Activated T-helper 1 cell treated with anti-CD3 and anti-CD28 coated beads, Interleukin-2, amount 50 U/mL, for 16 hours (primary cell): ENCODE measurements at places on chromosomes 6 and 20.

DNA sequence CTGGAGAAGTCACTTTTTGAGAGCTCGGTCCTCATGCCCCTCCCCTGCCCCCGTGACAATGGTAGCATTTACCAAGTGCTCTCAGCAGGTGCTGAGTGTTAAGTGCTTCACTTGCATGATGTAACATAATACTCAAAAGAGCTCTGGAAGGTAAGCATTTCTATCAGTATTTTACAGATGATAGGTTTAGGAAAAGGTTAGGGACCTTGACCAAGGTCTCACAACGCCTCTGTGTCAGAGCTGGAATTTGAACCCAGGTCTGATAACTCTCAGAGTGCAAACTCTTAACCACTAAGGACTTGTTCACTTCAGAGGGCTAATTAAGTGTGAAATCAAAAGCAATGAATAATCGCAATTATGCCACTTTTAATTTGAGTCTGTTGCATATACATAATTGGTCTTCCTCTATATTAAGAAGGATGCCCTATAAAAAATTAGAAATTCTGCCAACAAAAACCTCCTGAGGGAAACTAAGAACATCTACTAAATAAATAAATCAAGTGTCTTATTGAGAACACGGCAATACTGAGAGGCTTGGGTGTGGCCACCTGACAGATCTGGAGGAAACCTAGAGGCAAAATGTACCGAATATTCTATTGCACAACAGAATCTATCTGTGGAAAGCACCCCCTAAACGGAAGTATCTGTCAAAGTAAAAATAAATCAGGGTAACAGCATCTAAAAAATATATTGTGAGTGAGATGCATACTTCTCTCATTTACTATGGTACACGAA is 109.8 kb downstream of the BACH2 start:
- DNase-seq, result no peak

GRCh38 chr6:14121936-14122344 is 4.4 kb downstream of the CD83 start:
- DNase-seq, result no peak

DNA sequence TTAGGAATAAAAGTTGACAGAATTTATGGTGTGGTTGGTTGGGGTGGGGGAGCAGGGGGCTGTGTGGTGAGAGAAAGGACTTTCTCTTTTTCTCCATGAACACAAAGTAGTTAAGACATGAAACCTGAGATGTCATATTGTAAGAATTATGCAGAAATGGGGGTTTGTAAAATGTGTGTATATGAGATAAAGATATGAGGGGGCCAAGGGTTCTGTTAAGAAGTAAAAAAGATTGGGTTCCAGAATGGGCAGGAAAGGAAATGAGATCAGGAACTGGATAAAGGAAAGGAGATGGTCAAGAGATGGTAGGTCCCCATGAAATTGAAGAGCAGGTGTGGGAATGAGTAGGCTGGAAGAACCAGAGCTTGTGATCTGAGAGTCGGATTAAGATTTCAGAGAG is 9.7 kb downstream of the RNF146 start:
- DNase-seq, result no peak

- no peak for DNase-seq
Observed at GRCh38 chr6:52138284-52138683, 47.9 kb upstream of the IL17A start.

DNA sequence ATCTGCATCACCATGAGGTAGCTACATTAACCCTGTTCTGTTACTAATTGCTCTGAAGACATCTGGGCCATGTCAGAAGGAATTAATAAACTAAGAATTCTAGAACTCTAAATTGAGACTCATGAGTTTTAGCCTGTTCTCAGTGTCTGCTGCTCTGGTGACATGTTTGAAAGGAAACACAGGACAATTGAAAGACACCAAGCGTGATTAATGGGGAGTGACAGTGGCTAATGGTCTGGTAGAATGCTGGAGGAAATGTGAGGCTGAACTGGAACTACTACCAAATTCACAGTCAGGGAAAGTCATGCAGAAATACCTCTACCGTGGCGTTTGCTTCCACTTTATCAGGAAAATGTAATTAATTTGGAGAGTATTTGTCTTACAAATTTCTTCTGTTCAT is 140.0 kb downstream of the TBC1D7 start:
- DNase-seq, result no peak

- DNase-seq, result no peak
Observed at GRCh38 chr20:24880356-24880755, 68.7 kb upstream of the CST7 start.

DNA sequence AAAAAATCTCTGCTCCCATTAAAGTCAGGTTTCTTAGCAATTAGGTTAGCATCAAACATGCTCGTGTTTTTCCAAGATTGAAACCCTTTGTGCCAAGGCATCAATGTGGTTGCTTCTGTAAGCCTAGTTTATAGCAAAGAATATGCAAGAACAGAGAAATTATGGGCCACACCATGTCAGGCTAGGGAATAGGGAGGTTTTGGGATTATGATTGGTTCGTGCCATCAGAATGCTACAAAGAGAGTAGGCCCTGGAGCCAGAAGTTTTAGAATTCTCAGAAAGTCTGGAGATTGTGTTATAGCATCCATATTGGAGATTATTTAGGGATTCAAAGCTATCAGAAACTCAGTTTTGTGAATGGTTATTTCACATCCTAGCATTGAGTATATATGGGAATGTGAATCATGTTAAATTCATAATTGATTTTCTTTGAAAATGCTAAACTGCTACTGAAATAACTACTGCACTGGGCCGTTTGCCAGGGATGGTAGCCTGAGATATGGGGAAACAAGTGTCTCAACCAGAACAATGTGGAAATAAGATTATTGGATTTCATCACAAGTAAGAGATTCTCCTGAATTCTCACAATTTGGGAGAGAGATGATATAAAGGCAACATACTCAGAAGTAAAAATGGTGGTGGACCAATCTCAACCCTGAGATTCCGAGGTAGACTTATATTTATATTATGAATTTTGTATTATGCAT is 45.3 kb downstream of the ZNF292 start:
- no peak for DNase-seq

DNA sequence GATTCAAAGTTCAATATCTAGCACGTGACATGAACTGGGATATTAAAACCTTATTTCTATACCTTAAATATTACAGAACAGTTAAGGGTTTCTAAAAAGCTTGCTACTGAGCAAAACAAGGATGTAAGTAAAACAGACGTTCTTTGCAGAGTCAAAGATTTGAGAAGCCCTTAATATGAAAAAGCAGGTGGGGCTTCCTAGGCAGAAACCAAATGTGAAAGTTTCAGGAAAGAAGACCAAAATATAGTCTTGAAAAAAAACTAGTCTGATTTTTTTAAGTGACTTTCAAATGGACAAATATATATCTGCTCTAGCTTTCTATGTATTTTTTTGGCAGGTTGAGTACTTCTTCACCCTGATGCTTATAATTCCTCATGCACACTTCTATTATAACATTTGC is 63.2 kb downstream of the TNFRSF21 start:
- DNase-seq, result no peak

DNA sequence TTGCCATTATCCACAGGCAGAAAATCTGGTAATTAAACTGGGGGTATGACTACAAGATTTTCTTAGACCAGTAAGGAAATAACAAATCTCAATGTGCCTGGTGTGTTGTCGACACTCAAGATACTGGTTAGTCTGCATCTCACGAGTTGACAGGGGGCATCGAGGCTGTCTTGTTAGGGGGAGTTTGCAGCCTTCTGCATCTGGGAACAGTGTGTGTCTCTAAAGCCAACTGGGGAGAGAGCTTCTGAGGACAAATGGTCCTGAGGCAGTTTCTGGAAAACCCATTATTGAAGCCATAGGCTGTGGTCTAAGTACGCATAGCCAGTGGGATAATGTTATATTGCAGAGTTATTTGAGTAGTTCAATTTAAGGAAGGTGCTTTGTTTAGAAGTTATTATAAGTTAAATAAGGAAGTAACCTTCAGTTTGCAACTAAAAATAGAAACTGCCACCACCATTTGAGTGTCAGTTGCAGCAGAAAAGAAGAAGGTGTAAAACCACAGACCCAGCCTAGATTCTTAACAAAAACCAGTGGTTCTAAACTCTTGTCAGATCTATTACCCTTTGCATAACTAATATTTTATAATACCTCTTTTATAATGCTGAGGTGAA is 15.4 kb upstream of the MAPK13 start:
- DNase-seq, result no peak

DNA sequence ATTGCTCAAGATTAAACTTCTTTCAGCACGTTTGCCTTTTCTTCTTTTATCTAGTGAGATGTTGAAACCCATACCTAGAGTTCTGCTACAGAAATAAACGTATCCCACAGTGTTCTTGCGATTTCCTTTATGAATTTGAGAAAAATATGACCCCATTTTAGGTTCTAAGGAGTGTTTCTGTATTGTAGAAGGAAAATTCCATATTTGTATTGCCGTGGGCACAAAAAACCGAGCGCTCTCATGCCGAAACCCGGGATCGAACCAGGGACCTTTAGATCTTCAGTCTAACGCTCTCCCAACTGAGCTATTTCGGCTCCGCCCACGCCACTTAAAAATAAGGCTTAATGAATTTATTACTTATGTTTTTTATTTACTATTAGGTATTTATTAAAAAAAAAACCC is 23.7 kb downstream of the ZNF311 start:
- DNase-seq, result peak; percentile 51

- DNase-seq, result no peak
Observed at GRCh38 chr20:43825581-43825980, 89.1 kb upstream of the TOX2 start.

- no peak for DNase-seq
Observed at GRCh38 chr6:43826730-43827129, 56.7 kb downstream of the VEGFA start.

- no peak for DNase-seq
Observed at GRCh38 chr20:49843139-49843538, 30.5 kb downstream of the SLC9A8 start.

- DNase-seq, result no peak
Observed at GRCh38 chr20:63501818-63502670, 3.2 kb upstream of the EEF1A2 start.

DNA sequence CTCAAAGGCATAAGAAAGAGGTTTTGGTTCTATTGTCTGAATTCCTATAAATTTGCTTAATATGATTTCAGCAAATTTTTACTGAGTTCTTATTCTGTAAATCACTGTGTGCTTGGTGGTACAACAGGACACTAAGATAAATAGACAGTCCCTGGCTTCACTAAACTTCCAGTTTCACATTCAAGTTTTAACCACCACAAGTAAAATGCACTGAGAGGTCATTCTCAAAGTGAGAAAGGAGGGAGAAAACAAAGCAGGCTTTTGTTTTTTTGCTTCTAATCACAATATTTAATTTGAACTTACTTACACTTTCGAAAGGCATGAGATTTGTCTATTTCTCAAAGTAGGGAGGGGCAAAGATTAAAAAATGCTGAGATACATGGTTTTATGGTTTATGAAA is 445.7 kb downstream of the CDC5L start:
- DNase-seq, result no peak

DNA sequence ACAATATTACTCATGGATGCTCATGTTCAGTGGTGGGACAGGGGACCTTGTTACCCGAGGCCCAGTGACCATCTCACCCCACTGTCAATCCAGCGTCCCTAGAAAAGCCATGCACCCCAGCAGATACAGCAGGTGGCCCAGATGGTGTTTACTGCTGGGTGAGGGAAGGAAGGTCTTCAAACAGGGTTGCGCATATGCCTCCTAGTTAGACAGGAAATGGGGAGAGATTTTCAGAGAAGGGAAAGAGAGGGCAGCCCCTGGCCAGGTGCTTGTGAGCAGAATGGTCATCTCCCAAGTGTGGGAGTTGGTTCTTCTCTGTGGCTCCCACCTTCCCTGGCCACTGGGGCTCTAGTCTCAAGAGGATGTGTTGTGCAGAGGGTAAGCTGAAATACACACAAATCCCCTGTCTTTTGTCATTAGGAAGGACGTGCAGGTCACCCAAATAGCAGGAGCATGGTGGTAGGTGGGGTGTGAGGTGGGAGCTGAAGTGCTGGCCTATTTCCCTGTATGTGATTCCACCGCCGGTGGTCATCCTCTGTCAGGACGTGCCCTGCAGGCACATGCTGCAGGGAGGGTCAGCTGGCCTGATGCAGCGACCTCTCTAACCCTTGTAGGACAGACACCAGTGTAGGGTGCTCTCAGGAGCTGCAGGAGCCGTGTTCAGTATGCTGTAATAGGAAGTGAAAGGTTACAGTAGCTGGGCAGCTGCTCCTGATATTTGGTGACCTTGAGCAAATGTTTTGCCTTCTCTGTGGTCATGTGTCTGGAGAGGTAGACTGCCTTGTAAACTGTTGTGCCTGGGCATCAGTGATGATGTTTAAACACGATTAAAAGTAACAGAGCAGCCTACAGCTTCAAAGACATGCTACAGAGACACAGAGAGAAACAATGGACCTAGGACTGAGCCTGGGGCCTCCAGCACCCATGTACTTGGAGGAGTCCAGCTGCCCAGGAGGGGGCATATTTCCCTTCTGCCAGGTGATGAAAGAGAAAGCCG is 3.2 kb upstream of the CST3 start:
- no peak for DNase-seq

DNA sequence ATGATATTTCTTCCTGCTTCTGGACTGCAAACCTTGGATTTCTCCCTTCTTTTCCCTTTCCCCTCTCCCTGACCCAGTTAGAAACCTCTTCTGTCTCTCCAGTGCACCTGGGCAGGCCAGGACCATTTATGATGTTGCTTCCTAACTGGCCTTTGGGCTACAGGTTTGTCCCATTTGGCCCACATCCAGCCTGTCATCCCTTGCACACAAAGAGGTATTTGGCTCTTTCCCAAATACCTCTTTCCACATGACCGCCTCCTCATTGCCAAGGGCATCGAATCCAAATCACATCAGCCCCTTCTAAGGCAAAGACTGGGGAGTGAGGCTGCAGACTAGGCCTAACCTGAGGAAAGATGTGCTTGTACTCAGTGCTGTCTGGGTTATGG is 13.6 kb downstream of the FGD2 start:
- no peak for DNase-seq

GRCh38 chr6:64691064-64691463 is 1016.0 kb downstream of the EYS start:
- no peak for DNase-seq

DNA sequence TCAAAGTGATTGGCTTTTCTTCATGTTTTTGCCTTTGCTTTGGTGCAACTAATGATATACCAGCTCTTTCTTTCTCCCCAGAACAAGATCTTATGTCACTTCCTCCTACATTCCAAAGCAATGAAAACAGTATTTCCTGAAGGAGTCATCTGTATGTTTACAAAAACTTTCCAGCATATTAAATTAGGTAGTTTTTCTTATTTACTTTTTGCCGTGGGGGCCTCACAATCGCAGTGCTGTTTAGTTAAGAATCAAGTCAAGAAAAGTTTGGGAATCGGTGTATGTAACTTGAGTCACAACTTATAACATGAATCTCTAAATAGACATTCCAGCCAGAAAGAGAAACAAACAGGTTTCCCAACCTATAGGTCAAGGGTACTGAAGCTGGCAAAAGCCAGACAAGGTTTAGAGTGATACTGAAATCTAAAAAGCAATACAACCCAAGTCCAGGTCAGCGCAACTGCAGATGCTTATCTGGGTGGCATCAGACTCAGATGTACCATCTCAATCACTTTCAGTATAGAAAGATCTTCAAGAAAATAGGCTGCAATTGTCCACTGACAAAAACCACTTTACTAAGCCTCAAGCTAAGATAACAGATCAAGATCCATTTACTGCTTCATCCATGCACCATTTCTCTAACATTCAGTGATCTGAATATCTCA is 63.6 kb downstream of the IPCEF1 start:
- DNase-seq, result no peak
